ENCODE measurements at places on chromosomes 12 and 14. TPM values are rescaled to one million over a fixed set of nuclear protein-coding genes. Genes with fewer than 3 reads are reported as not detected.
A peak's percentile ranks its signal among the peaks of the same experiment; 100 is the strongest.

Gene AKAP3
- total RNA-seq = 1.6 TPM

Gene ATXN2
- total RNA-seq = 48.8 TPM

Gene TAS2R31
- total RNA-seq = 3.4 TPM

Gene CCND2
- 225 TPM for total RNA-seq

Gene COCH
- total RNA-seq = not detected

Gene TNS2
- 1.4 TPM for total RNA-seq

Gene P2RX7
- total RNA-seq = 6.3 TPM

Gene MYF5
- not detected for total RNA-seq

Gene TMEM132D
- not detected for total RNA-seq

DNA sequence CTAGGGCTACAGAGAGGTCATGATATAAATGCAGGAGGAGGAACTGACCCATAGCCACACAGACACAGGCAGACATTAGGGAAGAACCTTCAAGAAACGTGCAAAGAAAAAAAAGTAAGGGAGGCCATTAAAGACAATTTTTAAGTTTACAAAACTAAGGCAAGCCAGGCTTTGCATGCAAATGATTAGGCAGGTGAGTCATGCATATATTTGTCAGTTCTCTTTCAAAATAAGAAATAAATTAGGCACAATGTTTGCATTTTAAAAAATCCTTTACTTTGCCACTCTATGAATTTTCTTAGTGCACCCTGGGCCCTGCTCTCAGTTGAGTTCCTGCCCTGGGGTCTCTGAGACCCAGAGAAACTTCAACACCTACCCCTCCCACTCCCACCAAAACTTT is 75.0 kb downstream of the PRMT8 start:
- no peak overlapping the region for H3K27ac ChIP-seq
- no peak for DNase-seq
- peaks cover 49% of the 10 kb centered on the region for H3K27me3 ChIP-seq
- H3K36me3 ChIP-seq = no peaks in the 10 kb centered on the region

- DNase-seq = no peak
- H3K36me3 ChIP-seq = peaks cover 23% of the 10 kb centered on the region
- H3K4me3 ChIP-seq = peak overlapping the region; percentile 53
- H3K27ac ChIP-seq = peak overlapping the region; percentile 93
- peaks cover 46% of the 10 kb centered on the region for H3K4me1 ChIP-seq
Observed at GRCh38 chr12:56716458-56716857, 8.6 kb downstream of the NACA start.

- DNase-seq = no peak
- no peak overlapping the region for H3K27ac ChIP-seq
- no peaks in the 10 kb centered on the region for H3K27me3 ChIP-seq
Observed at GRCh38 chr14:67268426-67269150, 27.4 kb downstream of the PALS1 start.

DNA sequence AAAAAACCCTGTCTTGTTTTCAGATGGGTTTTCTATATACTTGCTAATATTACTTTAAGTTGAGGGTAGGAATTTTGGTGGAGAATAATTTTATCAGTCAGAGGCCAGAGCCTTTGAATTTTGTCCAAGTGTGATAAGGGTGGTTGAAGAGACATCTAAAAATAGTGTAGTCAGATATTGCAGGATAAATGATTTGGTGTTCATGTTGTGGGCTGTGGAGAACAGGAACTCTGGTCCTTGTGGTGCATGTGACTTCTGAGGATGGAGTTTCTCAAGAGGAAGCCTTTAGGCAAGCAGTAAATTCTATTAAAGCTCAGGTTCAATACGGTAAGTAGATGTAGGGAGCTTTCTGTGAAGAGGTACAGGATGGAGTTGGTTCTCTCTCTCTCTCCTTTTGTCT is 2.8 kb downstream of the ADAM21 start:
- no peak overlapping the region for H3K4me3 ChIP-seq
- peaks cover 8% of the 10 kb centered on the region for H3K27me3 ChIP-seq
- no peak overlapping the region for H3K27ac ChIP-seq
- H3K4me1 ChIP-seq = no peaks in the 10 kb centered on the region

DNA sequence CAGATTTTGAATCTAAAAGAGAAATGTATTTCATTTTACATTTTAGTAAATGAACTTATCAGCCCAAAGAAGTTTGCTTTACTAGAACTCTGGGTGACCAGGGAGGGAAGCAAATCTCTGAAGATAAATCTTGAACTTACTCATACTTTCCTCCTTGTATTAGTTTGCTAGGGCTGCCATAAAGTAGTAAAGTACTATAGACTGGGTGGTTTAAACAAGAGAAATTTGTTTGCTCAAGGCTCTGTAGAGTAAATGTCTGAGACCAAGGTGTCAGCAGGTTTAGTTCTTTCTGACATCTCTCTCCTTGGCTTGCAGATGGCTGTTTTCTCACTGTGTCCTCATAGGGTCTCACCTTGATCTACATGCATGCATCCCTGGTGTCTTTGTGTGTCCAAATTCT is 926.0 kb downstream of the DIO2 start:
- no peak for DNase-seq
- no peaks in the 10 kb centered on the region for H3K36me3 ChIP-seq
- no peak overlapping the region for H3K27ac ChIP-seq
- H3K4me3 ChIP-seq = no peak overlapping the region

DNA sequence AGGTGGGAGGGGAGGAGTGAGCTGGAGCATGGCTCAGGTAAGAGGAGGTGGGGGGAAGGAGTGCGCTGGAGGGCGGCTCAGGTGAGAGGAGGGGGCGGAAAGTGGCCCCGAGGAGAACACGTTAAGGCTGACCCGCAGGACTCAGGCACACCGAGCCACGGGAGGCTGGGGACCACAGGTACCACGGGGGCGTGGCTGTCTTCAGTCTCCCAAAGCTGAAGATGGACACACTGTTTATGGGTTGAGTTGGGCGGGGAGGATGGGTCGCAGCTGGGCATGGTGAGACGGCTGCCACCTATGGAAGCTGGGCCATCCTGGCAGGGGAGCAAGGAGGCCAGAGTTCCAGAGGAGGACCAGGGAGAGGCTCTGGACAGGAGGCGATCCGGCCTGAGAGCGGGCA is 23.5 kb downstream of the UBR7 start:
- no peak for DNase-seq
- peaks cover 6% of the 10 kb centered on the region for H3K27me3 ChIP-seq
- peaks cover 28% of the 10 kb centered on the region for H3K4me1 ChIP-seq

- no peaks in the 10 kb centered on the region for H3K36me3 ChIP-seq
- no peaks in the 10 kb centered on the region for H3K4me1 ChIP-seq
- DNase-seq = no peak
- no peak overlapping the region for H3K27ac ChIP-seq
- H3K27me3 ChIP-seq = peaks cover 10% of the 10 kb centered on the region
Observed at GRCh38 chr12:5535541-5535940, 103.6 kb downstream of the NTF3 start.

DNA sequence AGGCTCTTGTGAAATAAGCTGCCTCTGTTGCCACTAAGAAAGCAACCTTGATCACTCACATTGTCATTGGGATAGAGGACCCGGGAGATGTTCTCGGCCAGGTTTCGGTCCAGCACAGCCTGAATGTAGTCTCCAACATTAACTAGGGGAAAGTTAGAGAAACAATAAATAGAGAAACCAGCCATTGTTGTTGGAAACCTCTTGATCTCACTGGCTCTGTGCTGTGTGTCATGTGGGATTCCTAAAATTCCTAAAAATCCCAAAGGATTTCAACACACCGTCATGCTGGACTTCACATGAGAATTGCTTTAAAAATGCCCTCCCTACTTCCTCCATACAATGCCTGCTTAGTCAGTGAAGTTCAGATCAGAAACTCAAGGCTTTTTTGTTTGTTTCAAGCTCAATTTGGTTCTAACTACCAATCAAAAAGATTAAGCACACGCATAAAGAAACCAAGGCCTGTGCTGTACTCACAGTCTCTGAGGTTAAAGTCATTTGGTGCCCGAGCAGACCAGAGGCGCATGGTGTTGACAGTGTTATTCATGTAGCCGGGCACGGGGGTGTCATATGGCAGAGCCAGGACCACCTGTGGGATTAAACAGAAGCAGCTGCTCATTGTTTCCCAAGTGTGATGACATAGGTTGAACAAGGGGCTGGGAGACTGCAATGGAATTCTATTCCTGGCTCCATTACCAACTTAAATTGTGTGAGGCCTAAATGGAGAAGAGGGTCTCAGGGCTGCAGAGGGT is 23.6 kb downstream of the PYGL start:
- H3K27me3 ChIP-seq = peaks cover 57% of the 10 kb centered on the region
- no peaks in the 10 kb centered on the region for H3K4me1 ChIP-seq
- no peak for DNase-seq
- H3K4me3 ChIP-seq = no peak overlapping the region

GRCh38 chr14:31336646-31337045 is 83.7 kb downstream of the HEATR5A start:
- H3K27me3 ChIP-seq = no peaks in the 10 kb centered on the region
- H3K27ac ChIP-seq = no peak overlapping the region
- DNase-seq = no peak
- H3K36me3 ChIP-seq = peaks cover 2% of the 10 kb centered on the region
- no peak overlapping the region for H3K4me3 ChIP-seq

DNA sequence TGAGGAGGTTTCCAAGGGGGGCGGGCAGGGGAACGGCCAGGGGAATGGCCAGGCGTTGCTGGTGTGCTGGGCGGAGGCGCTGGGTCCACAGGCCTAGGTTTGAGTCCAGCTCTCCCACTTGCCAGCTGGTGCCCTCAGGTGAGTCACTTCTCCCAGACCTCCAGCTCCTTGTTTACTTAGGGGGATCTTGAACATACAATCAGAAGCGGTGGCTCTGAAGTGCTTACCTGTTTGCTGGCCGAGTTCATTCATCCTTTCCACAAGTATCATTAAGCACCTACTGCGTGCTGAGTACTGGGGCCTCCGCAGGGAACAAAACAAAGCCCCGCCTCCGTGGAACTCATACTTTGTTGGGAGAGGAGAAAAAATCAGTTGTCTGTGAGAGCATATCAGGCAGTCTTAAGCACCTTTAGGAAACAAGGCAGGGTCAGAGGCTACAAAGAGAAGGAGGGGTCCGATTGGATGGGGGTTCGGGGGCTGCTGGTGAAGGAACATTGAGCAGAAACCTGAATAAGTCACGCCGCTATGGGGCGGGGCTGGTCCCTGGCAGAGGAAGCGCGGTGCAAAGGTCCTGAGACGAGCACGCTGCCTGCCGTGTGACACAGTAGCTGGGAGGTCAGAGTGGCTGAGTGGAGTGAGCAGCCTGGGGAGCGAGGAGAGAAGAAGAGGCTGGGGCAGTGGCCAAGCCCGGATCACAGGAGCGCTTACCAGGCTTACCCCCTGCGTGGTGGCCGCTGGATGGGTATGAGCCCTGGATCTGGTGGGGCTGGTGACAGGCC is 15.1 kb downstream of the MVK start:
- DNase-seq = no peak
- H3K27me3 ChIP-seq = no peaks in the 10 kb centered on the region
- no peak overlapping the region for H3K4me3 ChIP-seq

DNA sequence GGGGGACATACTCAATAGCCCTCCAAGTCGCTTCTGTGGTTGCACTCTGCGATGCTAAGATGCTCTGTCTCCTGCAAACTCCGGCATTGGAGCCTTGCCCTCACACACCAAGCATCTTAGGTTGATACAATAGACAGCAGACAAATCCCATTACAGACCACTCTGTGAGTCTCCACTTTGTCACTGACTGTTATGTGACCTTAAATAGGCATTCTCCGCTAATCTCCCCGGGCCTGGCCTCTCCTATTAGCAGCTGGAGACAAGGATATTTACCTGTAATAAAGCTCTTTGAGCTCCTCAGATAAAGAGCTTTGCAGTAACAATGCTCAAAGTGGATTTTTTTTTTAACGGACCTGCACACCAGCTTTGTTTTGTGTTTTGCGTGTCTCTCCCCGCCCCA is 479.7 kb upstream of the TBX3 start:
- no peak overlapping the region for H3K27ac ChIP-seq
- H3K4me3 ChIP-seq = no peak overlapping the region
- no peak for DNase-seq
- H3K27me3 ChIP-seq = no peaks in the 10 kb centered on the region

DNA sequence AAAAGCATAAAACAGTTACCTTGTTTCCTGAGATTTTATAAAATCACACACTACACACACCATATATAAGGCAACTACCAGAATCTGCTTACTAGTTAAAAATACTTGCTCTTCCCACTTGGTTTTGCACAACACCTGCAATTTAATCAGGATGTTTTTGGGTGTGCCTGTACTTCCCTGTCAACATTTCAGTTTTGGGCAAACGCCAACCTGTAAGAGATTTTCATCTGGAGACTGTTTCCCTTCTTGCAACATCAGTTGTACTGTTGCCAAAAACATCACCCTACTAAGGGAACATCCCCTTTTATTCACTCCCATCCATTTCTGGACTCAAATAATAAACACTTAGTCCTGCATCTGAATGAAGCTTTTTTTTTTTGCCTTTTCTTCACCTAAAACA is 172.3 kb downstream of the DUSP6 start:
- H3K36me3 ChIP-seq = no peaks in the 10 kb centered on the region
- H3K4me1 ChIP-seq = peaks cover 11% of the 10 kb centered on the region
- peak overlapping the region; percentile 16 for H3K27ac ChIP-seq
- H3K4me3 ChIP-seq = no peak overlapping the region
- DNase-seq = no peak
- H3K27me3 ChIP-seq = peaks cover 9% of the 10 kb centered on the region

- no peaks in the 10 kb centered on the region for H3K4me1 ChIP-seq
- H3K36me3 ChIP-seq = no peaks in the 10 kb centered on the region
Observed at GRCh38 chr14:51516706-51517395, 134.9 kb upstream of the FRMD6 start.

DNA sequence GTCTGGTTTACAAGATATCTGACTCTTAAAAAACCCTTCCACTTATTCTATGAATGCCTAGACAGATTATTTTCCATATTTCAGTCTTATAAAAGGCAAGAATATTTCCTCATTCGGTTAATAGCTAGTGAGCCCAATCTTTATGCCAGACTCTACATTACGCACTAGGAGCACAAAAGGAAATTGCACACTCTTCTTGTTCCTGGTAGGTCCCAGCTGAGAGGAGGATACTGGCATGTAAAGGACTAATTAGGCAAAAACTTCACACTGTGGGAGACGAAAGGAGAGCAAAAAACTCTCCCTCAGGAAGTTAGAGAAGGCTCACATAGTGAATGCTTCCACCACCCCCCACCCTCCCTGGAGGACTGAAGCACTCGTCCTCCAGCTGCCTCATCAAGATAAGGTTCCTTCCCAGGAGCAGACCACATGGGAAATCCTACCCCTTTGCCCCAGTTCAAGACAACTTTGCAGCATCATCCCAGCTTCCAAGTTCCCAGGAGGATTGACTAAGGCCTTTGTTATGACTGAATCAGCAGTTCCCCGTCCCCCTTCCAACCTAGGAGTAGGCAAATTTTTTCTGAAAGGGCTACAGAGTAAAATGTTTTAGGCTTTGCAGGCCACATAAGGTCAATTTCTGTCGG is 14.5 kb downstream of the CAPZA3 start:
- no peaks in the 10 kb centered on the region for H3K4me1 ChIP-seq
- DNase-seq = no peak
- no peaks in the 10 kb centered on the region for H3K27me3 ChIP-seq
- H3K36me3 ChIP-seq = no peaks in the 10 kb centered on the region
- H3K4me3 ChIP-seq = no peak overlapping the region
